ENCODE measurements at places on chromosomes 1 and 21.

DNA sequence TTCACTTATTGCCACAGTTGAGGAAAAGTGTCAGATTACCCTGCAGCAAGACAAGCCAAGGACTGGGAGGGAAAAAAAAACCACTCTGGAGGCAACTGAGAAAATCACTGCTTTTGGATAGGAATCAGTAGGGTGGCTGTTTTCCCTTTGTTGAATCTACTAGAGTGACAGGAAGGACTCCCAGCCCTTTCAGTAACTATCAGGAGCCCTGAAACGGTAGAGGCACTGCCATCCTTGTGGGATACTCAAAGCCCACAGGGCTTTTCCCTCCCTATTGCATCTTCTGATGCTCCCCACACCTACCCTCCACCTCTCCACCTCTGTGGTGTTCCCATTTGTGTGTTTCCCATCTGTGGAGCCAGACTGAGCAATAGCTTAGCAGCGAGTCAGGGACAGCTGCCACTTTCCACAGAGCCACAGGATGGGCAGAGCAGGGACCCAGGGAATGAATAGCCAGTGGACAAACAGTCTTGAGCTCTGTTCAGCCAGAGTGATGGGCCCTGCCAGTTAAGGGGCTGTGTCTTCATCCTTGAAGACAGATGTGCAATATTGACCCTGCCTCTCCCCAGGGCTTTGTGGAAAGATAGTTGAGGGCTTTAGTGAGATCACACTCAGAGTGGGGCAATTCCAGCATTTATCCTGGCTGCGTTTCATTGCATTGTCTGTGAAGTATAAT, 13.9 kb downstream of the UBIAD1 start:
- DNase-seq = peak; percentile 22

DNA sequence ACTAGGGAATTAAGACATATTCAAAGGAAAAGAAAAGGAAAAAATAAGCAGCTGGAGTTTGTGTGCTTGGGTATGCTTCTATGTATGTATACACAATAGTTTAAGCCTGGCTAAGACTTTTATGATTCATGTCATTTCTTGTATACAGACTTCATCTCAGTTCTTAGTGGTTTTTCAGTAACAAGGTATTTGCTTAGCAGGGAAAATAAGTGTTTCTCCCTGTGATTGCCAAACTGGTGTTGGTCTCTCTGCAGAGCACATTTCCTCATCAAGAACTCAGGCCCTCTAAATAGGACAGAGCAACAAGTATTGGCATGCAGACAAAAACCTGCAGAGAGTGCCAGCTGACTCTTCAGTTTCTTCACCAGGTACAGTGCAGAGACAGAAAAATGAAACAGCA, 484.4 kb upstream of the ZRANB2 start:
- no peak for DNase-seq

- peak; percentile 70 for DNase-seq
Measured at GRCh38 chr1:25743164-25744139, 56.5 kb upstream of the SELENON start.

- no peak for DNase-seq
Measured at GRCh38 chr1:222654849-222655248, 37.0 kb downstream of the MIA3 start.

- no peak for DNase-seq
Measured at GRCh38 chr1:7224081-7224534, 438.9 kb downstream of the CAMTA1 start.

GRCh38 chr21:15308333-15308732, 243.5 kb upstream of the NRIP1 start:
- no peak for DNase-seq

DNA sequence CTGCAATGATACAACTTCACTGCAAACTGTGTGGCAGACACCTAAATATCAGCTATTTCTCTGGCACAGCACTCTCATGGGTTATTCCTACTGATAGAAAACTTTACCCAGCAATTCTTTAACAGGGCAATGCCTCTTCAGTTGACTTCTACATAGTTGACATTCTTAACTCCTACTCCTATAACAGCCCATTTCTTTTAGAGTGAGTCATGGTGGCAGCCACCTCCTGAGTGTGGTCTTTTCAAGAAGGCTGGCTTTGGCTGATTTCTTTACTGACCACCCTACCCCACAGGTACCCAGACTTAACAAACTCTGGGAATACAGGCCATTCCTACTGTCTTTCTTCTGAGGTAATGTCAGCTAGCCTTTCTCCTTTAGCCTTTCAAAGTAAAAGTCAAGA, 805.8 kb upstream of the ADGRL2 start:
- no peak for DNase-seq

GRCh38 chr1:61914823-61915482, 172.7 kb downstream of the PATJ start:
- DNase-seq = no peak

- no peak for DNase-seq
Measured at GRCh38 chr1:171961861-171962260, 120.6 kb downstream of the DNM3 start.

- DNase-seq = no peak
Measured at GRCh38 chr1:244231193-244231571, 180.1 kb downstream of the ZBTB18 start.

GRCh38 chr1:94795434-94795833, 24.7 kb upstream of the SLC44A3 start:
- no peak for DNase-seq

DNA sequence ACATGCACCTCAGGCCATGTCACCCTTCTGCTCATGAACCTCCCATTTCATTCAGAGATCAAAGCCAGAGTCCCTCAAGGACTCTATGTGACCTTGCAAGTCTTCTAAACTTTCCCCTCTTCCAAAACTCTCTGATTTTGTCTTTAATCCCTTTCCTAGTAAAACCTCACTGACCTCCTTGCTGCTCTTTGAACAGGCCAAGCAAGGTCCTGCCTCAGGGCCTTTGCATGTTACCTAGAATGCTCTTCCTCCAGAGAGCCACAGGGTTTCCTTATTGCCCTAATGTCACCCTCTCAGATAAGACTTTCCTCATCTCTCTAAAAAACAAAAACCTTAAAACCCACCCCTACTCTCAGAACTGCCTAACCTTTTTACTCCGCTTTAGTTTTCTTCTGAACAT, 26.6 kb downstream of the IL23R start:
- DNase-seq = no peak

GRCh38 chr1:198201956-198202784, 45.4 kb downstream of the NEK7 start:
- DNase-seq = no peak

DNA sequence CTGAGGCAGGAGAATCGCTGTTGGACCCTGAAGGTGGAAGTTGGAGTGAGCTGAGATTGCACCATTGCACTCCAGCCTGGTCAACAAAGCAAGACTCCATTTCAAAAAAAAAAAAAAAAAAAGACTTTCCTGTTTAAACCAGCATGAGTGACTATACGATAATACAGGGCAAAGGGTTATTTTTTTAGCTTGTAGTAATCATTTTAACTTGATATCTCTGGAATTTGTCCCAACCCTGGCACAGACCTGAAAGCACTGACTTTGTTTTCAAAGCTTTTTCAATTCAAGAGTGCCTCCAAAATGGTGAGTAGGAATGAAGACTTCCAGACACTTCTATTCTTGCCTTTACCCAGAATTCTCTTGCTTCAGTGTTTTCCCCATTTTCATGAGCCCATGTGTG, 4.4 kb upstream of the TMCO2 start:
- DNase-seq = no peak

GRCh38 chr1:28815533-28816185, 3.7 kb downstream of the OPRD1 start:
- no peak for DNase-seq

GRCh38 chr21:40512590-40512989, 334.4 kb downstream of the DSCAM start:
- DNase-seq = no peak

GRCh38 chr1:208737922-208738321, 493.7 kb upstream of the PLXNA2 start:
- DNase-seq = no peak

DNA sequence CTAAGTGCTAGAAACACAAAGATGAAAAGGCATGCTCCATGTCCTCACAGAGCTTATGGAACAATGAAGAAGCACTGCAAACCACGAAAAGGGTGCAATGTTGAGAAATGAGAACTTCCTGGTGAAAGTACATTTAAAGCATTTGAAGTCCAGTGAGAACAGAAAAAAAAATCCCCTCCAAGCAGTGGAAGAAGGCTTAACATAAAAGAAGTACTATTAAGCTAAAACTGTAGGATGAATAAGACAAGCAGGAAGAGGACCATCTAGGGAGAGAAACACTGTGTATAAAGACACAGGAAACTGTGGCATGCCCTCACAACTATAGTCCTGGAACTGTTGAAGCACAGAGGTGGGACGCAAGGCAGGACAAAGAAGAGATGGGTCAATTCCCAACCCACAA, 10.0 kb downstream of the TP53BP2 start:
- no peak for DNase-seq

GRCh38 chr1:27428316-27429028, 36.0 kb downstream of the GPR3 start:
- DNase-seq = peak; percentile 43

DNA sequence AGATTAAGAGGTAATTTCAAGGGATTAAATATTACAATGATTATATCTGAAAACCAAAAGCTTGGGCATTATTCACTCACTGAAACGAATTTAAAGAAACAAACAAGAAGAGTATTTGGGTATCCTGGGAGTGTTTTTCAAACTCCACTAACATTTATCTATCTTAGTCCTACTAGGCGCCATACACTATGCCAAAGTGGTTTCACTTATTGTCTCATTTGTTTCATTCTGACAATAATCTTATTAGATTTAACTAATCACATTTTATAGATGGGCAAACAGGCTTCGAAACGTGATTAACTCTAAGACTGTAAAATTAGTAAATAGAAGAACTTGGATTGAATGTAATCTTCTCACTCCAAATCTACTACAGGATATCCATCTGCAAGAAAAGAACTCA, 25.4 kb downstream of the ASH1L start:
- DNase-seq = no peak

DNA sequence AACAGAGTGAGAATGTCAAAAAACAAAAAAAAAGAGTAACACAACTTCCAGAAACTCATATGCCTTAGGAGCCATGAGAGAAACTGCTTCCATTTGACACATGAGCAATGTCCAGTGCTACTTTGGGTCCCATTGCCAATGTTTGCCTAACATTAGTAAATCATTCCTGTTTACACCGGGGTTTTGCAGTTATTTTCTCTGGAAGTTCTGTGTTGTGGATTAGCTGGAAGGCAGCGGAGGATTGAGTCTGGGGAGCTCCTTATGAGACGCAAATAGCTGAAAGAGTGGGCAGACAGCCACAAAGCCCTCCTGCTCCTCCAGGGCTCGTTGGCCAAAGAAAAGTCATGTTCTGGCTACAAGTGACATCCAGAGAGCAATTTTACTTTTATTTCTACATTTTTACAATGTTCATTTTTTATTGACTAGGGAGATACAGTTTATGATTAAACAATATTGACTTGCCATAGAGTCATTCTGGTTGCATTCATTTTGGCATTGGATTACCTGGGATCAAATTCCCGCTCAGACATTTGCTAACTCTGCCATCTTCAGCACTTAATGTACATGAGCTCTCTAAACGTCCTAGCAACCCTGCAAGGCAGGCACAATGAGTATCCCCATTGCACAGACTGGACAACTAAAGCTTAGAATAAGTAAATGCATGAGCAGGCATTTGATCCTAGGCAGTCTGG, 66.4 kb upstream of the GALNT2 start:
- DNase-seq = no peak

Measured in anterior cingulate cortex (tissue), 58 donors.